BJ (cell line): ENCODE measurements at places on chromosomes 16 and 17.

DNA sequence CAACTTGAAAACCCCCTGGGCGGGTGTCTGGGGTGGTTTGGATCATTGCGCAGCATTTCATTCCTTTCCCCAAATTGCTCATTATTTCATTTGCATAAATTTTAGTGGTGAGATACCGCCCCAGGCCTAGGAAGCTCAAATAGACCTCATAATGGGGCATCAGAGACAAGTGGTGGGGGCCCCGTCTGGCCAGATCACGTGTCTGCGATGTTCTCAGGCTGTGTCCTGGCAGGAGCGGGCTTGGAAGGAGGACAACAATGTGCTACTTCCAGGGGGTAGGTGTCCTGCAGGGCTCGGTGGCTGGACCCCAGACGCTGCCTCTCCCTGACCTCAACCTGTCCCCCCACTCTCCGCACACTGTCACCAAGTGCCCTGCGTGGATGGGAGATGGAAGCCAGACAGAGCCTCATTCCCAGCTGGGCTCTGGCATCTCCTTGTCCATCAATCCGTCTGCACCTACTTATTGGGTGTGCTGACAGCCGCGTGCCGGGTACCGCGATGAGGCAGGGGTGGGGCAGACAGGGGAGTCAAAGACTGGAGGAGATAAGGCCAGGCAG is 116.9 kb downstream of the NTN1 start:
- DNase-seq = no peak

- no peak for DNase-seq
These were observed 228.3 kb upstream of the HSBP1 start for GRCh38 chr16:83579436-83579835.

DNA sequence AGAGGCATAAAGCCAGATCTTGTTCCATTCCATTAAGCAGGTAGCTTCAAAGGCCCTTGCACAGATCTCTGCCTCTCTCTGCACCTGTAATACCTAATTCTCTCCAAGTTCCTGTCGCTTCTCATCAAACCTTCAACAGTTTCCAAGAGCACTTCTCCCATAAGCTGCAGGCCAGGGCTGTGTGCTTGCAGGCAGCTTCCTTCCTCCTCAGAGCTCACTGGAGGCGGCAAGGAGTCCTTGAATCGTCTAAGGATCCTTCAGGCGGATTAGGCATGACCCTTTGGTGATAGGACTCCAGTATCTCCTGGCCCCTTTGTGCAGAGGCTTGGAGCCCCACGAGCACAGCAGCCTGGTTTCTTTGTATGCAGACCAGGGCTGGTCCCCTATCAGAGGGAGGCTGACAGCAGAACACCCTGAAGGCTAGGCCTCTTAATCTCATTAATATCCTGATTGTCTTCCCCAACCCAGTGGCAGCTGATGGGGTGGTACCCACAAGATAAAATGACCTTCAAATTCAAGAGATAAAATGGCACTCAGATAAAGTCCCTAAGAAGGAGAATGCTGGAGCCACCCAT is 19.8 kb downstream of the HNF1B start:
- no peak for DNase-seq

GRCh38 chr16:53142823-53143568 is 88.2 kb downstream of the CHD9 start:
- DNase-seq = no peak

DNA sequence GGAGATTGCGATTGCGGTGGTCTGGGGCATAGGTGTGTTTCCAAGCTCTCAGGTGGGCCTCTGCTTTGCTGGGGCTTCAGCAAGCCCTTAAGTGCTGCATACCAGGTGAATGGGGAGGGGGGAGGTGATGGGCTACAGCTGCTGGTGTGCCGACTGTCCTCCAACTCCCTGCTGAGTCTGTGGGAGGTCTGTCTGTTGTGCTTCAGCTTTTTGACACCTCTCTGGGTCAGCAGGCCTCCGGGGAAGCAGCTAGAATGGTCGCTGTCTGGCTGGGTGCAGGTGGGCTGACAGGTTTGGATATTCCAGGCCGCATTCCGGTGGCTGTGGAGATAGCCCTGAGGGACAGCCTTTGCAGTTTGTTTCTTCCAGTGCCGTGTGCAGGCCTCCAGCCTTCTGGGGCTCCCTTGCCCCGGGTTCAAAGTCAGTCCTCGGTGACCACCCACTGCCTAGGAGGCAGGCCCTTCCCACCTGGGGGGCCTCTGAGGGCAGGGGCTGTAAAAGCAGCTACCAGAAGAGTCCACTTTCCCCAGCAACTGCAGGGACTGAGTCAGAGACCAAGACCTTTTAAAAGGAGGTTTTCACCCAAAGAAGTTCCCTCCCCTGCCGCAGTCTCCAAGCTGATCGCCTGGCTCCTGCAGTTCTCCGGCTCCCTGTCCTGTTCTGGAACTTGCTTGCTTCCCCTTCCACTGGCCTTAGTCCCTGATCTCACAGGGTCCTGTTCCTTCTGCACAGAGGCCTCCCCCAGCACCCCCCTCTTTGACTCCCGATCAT is 2.0 kb upstream of the TTYH2 start:
- no peak for DNase-seq

DNA sequence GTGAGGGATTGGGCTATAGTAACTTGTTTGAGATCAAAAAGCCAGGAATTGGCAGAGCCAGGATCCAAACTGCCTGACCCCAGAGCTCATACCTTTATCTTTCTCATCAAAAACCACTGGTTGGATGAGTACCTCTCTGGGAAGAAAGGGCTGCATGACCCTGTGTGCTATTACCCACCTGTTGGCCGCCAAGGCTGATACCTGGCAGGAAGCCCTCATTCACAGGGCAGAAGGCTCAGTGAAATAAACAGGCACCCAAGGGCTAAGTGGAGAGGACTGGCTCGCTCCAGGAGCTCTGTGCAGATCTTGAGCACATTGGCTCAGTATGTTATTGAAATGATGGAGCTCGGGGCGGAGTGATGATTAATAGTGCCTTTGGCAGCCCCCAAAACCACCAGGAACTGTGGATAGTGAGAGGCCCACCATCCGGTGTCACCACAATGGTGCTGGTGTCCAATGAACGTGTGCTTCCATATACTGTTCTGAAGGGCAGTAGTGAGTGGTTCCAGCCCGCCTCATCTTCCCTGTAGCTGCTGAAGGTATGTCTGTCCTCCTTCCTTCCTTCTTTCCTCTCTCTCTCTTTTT is 197.6 kb downstream of the MSI2 start:
- no peak for DNase-seq

DNA sequence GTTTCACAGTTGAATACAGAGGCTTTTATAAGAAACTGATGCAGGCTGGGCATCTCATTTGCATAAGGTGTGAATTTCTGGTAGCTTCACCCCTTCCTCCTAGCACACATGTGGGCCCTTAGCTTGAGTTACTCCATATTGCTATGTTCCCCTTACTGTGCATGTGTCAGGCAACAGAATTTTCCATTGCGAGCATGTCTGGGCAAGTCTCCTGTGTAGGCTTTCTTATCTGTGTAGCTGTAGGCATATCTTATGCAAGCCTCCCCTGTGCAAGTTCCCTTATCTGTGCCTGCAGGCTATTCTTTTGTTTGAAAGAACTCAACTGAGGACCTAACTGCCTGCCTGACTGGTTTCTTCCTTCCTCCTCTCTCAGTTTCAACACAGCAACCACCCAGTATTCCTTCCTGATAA is 597.4 kb upstream of the CDH5 start:
- DNase-seq = no peak

DNA sequence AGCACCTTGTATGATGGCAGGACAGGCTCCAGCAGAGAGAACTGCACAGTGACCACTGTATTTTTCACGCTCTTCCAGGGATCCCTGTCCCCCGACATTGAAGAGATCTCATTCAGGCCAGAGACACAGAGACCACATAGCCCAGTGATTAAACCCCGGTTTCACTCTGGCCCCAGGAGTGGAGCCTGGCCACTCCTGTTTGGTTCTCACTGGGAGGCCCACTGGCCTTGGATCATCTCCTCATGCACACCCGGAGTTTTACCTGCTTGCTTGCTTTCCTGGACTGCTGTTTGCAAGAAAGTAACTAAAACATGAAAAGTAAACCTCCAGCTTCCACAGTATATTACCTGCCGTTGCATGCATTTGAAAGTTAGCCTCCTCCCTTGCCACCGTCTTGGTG is 13.2 kb upstream of the CLEC18C start:
- DNase-seq = no peak

- DNase-seq = no peak
These were observed at the start of gene BAIAP3 for GRCh38 chr16:1333149-1333812. TSS of gene BAIAP3 (plus strand) at chr16:1333645. CDS start at chr16:1338550, 4,905 bp downstream.

DNA sequence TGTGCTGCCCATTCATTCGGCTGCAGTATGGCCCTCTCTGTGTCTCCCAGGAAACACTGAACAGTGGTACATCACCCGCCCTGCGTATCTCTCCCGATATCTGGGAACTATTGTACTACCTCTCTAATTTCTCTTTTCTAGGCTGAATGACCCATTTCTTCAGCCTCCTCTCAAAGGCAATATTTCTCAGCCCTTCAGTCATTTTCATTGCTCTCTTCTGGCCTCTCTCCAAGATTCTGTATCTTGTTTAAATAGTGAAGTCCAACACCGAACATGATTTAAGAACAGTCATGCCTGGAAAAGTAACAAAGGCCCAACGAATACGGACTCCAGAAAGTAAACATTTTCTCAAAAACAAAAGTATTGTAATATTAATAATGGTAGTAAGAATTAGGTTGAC is 220.1 kb downstream of the ZFHX3 start:
- no peak for DNase-seq

GRCh38 chr17:49926886-49927285 is 42.1 kb upstream of the DLX4 start:
- no peak for DNase-seq
